ENCODE measurements at places on chromosomes 2 and 18.
A peak's percentile ranks its signal among the peaks of the same experiment; 100 is the strongest.

GRCh38 chr2:48397846-48398245 lies 132.1 kb upstream of the STON1 start:
- DNase-seq = no peak

GRCh38 chr2:19114754-19115231 lies 243.6 kb downstream of the OSR1 start:
- DNase-seq = no peak

- peak; percentile 83 for DNase-seq
Observed at GRCh38 chr2:73112913-73113854, at the start of gene RAB11FIP5. RAB11FIP5 (minus strand) TSS chr2:73112948; CDS start chr2:73112777, 171 bp downstream.

DNA sequence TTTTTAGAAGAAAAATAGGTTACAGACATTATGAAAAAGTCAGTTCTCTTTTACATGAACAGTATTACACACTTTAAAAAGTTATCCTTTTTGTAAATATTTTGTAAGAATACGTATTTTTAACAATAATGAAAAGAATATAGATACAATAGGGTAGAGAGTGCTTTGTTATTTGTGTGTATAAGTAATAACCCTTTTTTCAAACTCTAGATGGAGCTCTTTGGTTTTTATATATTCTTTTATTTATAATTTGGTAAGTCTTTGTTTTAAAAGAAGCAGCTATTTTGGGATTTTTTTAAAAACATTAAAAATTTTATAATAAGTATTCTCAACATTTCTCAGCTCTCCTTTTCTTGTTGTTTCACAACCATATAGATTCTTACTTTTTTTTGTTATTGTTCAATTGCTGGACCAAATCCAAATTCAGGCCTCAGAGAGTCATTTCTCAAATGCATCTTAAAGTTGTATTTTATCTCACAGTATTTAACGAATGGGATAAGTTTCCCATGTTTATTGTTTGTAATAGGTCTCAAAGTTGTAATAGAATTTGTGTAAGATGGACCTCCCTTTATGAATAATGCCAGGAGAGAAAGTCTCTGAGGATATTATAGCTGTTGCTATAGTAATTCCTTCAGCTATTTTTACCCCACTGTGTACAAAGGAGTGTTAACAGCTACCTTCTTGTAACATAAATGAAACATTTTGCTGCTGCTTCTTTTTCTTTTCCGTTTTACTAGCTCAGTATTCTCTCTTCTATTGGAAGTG lies 46.4 kb downstream of the ACYP2 start:
- no peak for DNase-seq

- DNase-seq = no peak
Observed at GRCh38 chr2:20175267-20175666, 49.7 kb downstream of the SDC1 start.

GRCh38 chr2:226641008-226641407 lies 158.6 kb downstream of the IRS1 start:
- DNase-seq = no peak

GRCh38 chr2:68789603-68790002 lies 55.0 kb downstream of the ARHGAP25 start:
- DNase-seq = no peak

- no peak for DNase-seq
Observed at GRCh38 chr18:50644807-50645206, 84.9 kb downstream of the MAPK4 start.

DNA sequence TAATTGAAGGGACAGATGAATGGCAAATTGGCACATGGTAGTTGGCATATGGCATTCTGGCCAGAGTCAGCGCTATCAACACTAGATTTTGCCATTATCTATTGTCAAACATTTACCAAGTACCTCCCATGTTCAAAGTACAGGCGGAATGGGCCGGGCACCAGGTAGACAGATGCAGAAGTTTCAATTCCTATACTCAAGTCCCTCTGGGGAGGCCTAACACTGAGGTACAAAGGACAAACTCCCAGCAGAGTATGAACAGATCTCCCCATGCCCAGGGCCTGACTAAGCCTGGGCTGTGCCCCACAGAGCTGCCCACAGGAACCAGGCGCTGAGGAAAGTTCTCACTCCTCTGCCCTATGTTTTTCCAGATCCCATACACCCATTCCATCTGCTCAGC lies 257.5 kb upstream of the KLHL29 start:
- DNase-seq = peak; percentile 83

- no peak for DNase-seq
Observed at GRCh38 chr2:205582366-205582765, 99.9 kb upstream of the NRP2 start.

DNA sequence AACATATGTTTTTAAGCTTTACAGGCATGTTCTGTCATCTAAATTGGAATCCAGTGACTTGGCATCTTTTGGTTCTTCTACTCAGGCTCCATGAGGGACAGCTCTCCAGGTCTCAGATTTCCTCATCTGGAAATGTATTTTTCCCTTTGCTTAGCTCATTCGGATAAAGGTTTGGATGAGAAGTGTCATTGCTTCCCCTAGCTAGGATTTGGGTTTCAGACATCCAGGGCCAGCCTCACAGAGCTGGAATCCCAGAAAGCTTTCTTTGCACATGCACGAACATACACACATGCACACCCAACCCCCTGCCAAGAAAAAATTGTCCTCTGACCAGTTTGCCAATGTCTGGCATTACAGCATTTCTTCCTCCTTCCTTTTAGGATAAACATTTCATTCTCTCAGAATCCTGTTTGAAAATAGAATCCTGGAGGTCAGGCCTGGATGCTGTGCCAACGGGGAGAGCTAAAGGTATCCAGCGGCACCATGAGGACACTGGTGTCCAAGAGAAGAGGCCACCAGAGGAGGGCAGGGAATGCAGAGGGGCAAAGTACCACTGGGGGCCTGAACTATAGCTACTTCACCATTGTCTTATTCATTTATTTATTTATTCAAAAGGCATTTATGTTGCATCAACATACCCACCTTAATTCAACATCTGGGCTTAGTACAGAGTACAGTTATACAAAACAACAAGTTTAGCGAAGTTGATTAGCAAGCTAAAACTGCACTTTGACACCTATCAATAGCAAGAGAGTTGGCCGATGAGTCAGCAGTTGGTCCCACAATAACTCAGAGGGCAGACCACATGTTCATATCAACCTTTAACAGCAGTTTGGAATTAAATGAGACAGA lies 97.9 kb upstream of the ATL2 start:
- DNase-seq = peak; percentile 70

DNA sequence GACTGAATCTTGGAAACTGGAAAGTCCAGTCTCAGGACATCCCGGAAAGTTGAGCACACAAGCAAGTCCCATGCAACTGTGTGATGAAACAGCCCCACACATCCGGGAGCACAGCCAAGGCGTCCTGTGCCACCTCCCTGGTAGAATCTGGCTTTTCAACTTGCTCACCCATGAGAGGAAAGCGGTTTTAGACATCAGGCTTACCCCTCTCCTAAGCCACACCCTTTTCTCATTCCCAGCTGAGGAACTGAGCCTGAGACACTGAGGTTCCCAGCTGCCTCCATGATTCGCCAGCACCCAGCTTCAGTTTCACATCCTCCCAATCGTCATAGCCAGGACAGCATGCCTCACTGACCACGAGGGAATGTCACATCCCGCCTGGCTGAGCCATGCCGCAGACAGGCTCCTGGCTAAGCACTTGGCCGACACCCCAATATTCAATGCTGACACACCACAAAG lies 60.3 kb downstream of the STEAP3 start:
- DNase-seq = no peak

- no peak for DNase-seq
Observed at GRCh38 chr2:136666-137065, 90.4 kb upstream of the FAM110C start.

DNA sequence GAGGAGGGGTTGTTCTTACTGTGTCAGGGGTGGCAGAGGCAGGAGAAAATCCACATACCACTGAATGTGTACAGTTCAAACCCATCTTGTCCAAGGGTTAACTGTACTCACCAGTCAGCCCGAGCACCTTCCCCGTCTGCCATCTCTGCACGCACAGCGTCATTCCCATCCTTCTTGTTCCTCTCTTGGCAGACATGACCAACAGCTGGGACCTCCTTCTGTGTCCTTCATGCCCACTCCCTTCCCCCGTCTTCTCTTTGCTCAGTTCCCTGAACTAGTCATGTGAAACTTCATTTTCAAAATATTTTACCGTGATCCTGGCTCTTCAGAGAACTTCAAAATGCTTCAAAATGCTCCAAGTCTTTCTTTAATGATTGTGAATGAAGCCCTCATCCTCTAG lies 92.0 kb downstream of the FARSB start:
- no peak for DNase-seq

DNA sequence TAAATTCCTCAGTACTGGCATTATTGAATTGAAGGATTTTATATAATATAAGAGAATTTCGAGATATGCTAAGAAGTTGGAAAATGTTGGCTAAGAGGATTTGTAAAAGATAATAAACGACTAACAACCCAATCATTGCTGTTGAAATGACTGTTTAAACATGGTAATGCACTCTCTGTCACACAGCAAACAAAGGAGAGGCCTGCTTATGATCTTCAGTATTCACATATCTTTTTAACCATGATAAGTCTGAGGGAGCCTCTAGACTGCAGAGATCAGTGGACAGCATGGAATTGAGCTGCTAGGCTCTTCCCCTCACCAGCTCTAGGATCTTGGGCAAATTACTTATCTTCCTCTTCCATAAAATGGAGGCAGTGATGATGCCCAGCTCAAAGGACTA lies 2.7 kb downstream of the KCTD18 start:
- peak; percentile 55 for DNase-seq

DNA sequence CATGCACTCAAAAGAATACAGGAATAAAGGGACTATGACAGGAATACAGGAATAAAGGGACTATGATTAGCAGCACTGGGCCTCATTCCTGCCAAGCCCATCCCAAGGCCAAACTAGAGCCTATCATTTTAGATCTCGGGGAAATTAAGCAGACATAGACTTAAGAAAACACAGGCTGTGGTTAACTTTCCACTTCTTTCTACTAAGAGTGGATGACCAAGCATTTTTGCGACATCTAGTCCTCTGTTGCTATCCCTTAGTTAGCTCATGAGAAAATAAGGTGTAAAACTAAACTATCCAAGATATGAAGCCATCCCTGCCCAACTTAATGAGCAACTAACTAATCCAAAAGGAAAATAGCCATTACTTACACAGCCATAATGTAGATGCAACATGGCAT lies 5.9 kb downstream of the LYPD1 start:
- DNase-seq = no peak

DNA sequence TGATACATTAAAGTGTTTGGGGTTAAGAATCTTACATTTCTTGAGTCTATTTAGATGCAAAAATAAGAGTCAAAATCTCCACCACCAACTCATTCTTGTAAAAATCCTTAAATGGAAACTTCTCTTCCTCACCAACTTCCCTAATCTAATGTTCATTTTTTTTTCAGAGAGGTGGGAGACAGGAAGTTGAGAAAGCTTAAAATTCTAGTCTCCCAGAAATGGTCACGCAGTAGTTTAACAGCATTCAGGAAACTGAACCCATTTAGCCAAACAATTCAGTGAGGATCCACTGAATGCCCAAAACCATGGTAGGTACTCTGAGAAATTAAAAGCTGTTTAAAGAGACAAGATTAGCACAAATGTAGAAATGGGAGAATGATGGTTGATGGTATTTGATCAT lies 69.0 kb downstream of the TXNL1 start:
- no peak for DNase-seq

GRCh38 chr2:176521878-176522670 lies 252.8 kb downstream of the MTX2 start:
- DNase-seq = no peak

DNA sequence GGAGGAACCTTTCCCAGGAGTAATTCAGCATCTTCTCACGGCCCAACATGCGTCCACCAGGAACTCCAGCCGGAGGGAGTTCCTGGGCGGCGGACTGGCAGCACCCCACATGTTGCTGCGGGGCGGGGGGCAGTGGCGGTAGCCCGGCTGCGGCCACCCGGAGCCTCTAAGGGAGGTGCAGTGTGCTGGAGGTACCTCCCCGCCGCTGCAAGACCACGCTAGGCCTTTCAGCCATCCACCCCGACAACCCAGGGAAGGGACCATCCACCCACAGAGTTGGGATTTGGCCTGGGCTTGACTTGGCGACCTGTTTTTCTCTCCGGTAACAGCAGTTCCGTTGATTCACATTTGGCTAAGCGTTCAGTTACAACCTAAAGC lies 625 bp downstream of the LYPD6 start:
- DNase-seq = no peak

DNA sequence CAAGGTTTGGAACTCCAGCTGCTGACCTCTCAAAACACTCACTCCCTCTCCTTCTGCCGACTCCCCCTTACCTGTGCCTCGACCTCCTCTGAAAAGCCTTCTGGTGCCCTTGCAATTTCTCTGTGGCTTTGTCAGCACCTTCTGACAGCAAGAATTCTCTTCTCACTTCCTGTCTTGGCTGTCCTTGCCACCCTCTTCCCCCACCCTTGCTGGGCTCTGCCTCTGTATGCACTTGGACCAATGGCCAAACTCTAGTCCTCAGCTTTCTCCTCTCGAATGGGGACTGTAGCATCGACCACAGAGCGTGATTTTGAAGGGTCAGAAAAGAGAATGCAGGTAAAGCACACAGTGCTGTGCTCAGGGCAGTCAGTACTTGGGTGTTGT lies 99.0 kb downstream of the HS1BP3 start:
- no peak for DNase-seq

DNA sequence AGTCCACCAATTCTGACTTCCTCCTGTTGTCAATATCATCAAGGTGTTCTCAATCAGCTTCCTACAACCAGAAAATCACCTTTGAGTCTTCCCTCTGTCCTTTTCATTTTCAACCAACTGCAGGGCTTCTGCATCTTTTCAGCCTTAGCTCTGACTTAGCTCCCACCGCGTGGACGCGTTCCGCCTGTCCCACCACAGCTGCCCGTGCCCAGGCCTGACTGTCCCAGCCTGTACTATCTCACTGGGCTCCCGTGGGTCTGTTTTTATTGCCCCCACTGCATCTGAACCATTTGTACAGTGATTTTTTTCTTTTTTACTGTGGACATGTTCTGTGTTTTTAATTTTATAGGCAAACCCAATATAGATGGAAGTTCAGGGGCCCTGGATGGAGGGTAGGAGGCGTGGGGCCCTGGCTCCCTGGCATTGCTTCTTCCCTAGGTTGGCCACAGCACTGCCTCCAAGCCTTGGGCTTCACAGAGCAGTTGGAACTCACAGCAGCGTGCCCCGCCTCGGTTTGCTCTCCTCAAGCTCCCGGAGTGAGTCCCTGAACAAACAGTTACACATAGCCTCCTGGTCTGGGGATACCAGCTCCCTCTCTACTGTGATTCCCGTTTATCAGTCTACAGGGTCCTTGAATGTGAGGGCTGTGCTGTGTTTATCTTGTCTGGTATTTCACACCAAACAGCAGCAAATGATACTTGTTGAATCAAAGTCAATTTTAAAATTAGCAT lies 280.6 kb upstream of the PXDN start:
- no peak for DNase-seq

- DNase-seq = no peak
Observed at GRCh38 chr2:235966396-235966795, 201.8 kb downstream of the GBX2 start.

DNA sequence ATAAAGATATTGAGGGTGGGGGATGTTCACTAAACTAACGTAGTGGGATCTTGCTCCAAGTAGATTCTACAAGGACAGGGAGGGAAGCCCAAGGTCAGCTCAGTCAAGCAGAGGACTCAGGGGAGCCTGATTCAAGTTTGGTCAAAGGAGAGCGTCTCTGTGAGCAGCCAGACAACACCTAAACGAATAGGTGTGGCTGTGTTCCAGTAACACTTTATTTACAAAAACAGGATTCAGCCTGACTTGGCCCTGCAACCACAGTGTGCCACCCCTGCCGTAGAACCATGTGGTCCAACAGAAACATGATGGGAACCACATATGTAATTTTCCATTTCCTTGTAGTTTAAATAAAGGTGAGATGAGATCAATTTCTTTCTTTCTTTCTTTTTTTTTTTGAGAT lies 18.1 kb upstream of the FZD5 start:
- DNase-seq = no peak

- no peak for DNase-seq
Observed at GRCh38 chr2:192069417-192069816, 125.3 kb downstream of the TMEFF2 start.

Data from large intestine (tissue), 12 donors.